ENCODE measurements at places on chromosomes 3 and 15.

DNA sequence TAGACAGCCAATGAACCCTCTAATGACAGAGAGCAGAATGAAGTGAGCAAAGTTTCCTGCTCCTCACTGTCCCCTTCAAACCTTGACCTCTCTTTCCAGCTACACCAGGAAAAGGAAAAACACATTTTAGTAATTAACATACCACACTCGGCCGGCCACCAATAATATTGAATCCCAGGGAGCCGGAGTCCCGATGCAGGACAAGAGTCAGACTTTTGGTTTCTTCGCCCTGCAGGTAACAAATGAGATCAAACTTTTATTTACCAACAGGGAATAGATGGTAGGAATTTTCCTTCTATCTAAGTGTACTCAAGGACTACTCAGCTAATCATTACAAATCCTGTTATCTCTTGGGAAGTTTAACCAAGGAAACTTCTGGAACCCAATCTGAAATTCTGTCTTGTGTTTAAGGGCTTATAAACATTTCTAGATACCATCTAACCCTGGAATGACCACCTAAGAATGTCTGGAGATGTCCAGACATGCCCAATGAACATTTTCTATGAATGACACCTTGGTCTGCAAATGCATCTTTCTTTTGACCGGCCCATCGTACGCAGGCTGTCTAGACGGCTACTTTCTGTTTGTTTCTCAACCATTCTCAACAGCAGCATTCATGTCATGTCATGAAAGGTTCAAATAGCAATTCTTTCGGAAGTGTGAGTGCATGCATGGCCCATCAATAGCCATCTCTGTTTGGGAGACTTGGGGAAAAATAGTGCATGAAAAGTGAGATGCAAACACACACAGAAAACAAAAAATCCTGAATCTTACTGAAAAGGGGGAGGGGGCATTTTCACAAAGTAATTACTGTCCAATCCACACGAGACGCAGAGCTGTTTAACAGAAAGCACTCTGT lies 16.1 kb downstream of the PDZRN3 start:
- DNase-seq = no peak

DNA sequence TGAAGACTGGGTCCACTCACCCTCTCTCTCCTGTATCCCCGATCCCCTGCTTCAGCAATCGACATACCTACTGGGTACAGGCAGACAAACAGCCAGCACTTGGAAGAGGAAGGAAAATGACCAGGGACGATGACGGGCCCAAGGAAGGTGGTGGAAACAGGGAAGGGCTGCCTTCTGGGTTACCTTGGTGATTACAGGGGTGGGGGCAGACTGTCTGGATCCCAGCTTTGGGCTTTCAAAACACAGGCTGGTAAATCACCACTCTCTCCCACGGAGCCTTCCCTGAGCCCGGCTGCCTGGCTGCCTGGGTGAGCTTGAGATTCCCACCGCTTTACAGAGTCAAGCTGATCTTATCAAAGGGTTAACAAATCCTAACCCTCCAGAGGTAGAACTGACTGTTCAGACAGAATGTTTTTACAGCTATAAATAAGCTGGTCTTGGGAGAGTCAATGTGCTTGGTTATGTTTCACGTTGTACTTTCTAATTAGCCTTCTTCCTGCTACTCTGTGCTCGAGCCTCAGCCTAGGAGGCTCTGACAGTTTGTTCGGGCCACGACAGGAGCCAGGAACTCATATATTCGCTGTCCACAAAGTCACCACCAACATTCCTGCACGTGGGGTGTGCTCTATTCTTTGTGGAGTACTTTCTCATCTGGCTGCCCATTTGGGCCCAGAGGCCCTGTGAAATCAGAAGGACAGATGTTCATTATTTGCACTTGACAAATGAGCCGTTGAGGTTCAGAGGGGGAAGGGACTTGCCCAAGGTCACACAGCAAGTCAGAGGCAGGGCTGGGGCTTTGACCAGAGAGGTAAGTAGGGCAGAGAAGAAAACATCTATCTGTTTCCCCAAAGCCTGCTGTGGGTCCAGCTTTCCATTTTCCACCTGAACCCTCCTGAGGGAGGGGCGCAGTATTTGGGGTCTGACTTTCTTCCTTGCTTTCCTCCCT lies 63.5 kb downstream of the FEM1B start:
- no peak for DNase-seq

GRCh38 chr15:26521691-26522198 lies 251.1 kb downstream of the GABRB3 start:
- DNase-seq = no peak

- DNase-seq = no peak
Observed at GRCh38 chr15:88428053-88428452, 39.1 kb downstream of the MRPL46 start.

GRCh38 chr3:46705022-46705530 lies 3.9 kb downstream of the TMIE start:
- DNase-seq = peak; percentile 36

- no peak for DNase-seq
Observed at GRCh38 chr15:101187820-101188636, 63.8 kb downstream of the CHSY1 start.

DNA sequence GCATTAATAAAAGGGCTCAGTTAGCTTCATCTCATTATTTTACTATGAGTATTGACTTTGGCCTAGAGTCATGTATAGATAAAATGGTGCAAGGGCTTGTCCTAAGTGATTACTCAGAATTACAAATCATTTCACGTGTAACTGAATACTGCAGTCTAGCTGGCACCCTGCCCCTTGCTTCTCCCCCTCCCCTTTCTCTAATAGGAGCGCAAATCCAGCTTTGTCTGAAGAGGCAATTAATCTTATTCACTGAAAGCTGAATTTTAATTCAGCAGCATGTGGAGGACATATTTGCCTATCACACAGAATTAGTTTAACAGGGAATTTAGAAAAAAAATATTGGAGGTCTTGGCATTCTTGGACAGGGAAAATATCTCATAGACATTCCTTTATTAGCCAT lies 412.1 kb upstream of the DPH6 start:
- DNase-seq = no peak

DNA sequence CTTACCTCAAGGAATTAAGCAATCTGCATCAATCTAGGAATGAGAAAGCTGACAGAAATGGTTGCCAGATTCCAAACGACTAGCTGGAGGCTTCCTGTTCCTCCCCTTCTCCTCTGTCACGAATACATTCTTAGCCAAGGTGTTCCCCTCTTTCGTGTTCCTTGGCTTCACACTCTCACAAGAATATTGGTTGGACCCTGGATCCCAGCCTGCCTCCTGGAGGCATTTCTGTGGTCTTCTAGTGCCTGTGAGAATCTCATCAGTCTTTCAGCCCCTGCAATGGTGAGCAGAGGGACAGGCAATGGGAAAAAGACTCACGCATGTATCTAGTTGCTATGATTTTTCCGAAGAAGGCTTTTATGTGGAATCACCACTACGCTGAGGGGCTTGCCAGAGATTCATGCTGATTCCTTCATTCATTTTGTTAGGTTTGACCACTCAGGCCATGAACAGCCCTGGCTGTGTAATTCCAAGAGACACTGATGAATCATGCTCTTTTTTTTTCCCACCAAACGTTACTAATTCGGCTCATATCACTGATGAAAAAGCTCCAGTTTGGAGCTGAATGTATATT lies 1.6 kb upstream of the P3H2 start:
- no peak for DNase-seq
